ACHN (cell line): ENCODE measurements at places on chromosomes 16 and 17.

DNA sequence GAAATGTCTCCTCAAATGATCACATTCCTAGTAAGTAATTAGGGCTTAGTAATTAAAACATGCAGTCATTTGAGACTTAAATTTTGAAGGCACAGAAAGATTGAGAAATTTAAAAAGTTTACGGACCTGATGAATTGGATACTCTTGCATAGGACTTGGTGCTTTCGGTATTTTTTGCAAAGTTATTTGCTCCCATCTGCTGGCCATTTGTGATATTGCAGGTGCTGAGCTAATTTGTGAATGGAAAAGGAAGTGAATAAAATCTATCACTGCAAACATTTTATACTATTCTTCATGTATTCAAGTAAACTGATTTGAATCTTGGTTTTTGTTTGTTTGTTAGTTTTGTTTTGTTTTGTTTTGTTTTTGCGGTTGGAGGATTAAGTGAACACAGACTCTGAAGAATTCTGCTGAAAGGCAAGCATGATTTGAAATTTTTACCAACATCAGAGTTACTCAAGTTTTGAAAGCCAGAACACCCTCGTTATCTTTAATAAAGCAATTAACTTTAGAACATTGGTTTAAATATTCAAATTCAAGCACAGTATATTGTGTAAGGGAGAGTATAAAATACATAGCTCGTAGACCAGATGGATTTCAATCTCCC, 689.5 kb upstream of the RBFOX1 start:
- peak; percentile 67 for DNase-seq

- no peak for DNase-seq
Measured at GRCh38 chr16:51569203-51569931, 418.3 kb upstream of the SALL1 start.

GRCh38 chr16:87493608-87494280, 920 bp upstream of the ZCCHC14 start:
- DNase-seq = peak; percentile 64

DNA sequence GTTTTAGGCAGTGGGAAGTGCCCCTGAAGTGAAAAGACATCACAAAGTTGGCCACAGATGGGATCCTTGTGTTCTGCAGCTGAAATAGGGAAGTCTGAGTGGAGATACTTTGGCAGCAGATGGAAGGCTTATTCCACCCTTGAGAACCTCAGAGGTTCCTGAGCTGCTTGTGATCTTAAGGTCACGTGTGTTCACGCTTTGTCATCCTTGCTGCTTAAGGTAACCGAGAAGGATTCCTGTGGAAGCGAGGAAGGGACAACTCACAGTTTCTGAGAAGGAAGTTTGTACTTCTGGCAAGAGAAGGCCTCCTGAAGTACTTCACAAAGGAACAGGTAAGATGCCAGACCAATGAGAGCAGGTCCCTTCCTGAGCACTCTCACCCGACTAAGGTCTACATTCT, 12.2 kb downstream of the ADAP2 start:
- DNase-seq = no peak

GRCh38 chr16:72255786-72256185, 83.8 kb upstream of the PMFBP1 start:
- no peak for DNase-seq
